ENCODE measurements at places on chromosomes 11 and 22.

- DNase-seq = no peak
These were observed 631.5 kb downstream of the METTL15 start for GRCh38 chr11:28739489-28740280.

GRCh38 chr11:68954836-68955606 is 25.8 kb downstream of the MRGPRD start:
- DNase-seq = no peak

GRCh38 chr11:85922367-85922766 is 67.2 kb downstream of the CCDC83 start:
- DNase-seq = no peak

DNA sequence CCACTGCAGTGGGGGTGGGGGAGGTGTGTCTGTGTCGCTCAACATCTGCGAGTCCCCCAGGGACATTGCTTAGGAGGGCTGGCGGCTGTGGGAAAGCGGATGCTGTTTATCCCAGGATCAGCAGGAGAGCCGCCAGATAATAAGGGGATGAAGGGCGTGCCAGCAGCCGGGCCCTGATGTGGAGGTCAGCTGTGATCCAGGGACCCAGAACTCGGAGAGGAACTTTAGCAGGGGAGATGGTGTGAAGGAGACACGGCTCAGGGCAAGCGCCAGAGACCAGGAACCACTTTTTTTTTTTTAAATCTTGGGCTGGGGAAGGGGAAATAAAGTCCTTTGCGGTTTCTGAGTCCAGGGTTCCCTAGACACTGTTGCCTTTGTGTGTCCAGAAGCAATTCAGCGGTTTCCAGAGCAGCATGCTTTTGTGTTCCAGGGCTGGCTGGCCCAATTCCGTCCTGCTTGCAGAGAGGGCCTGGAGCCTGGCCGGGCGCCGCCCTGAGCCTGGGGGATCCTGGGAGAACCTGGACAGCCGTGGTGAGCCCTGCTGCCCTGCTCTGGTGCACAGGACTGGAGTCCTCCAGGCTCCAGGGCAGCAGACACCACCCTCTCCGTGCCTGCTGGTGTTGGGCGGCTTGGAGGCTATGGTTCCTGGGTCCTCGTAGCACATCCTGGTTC is at the start of gene GRAMD4:
Gene GRAMD4 (plus strand): TSS at position 557 of the 672 bp plus-strand sequence. CDS start 6,414 bp downstream, outside the sequence.
- no peak for DNase-seq

- no peak for DNase-seq
These were observed 30.5 kb downstream of the CD82 start for GRCh38 chr11:44595964-44596381.

DNA sequence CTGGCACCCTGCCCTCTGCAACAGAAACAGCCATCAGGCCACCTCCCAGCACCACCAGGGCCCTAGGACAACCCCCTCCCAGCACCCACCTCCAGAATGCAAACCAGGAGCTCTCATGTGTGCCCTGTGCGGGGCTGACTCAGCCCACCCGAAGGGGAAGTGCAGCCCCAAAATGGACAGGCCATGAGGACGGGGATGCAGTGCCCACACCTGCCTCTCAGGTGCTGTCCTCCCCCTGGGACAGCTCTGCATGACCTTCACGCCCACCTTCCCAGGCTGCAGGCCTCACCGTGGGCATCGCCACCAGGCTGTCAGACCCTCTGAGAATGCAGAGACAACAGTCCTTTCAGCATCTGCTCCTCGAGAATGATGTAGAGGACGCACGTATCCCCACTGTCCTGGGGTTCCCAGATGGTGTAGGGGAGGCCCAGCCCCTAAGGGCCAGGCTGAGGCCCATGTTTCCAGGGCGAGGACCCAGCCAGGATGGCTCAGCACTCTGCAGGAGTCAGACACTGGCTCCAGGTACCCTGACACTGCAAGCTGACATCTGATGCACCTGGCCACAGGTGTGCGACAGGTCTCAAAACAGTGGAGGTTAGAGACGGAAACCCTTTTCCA is 13.5 kb downstream of the MOB2 start:
- DNase-seq = no peak

- DNase-seq = no peak
These were observed 388 bp downstream of the TMEM121B start for GRCh38 chr22:17120711-17121232.

- no peak for DNase-seq
These were observed 247.8 kb downstream of the NTM start for GRCh38 chr11:131618201-131618600.

DNA sequence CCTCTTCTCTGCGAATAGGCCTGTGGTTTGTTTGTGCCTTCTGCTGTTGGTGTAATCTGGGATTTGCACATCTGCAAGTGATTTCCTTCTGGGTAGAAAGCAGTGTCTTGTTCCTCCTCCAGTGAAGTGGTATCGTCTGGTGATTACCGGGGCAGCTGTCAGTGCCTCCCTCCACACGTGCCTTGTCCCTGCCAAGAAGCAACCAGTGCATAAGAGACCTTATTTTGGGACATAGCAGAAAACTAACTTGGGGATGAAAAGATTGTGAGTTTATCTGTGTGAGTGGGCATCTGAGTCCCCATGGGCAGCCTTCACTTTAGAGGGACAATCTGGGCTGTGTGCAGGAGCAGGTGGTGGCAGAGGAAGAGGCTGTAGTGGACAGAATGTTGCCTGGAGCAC is 71.5 kb upstream of the SORL1-AS1 start:
- no peak for DNase-seq

- no peak for DNase-seq
These were observed 34.6 kb downstream of the DKK3 start for GRCh38 chr11:11973866-11974265.

All from amniotic epithelial cell (primary cell).